ENCODE measurements at places on chromosomes 11 and 22. TPM values are rescaled to one million over a fixed set of nuclear protein-coding genes. Genes with fewer than 3 reads are reported as not detected.

- DNase-seq: no peak
These were observed 116.8 kb downstream of the ARHGAP8 start for GRCh38 chr22:44869196-44869595.

DNA sequence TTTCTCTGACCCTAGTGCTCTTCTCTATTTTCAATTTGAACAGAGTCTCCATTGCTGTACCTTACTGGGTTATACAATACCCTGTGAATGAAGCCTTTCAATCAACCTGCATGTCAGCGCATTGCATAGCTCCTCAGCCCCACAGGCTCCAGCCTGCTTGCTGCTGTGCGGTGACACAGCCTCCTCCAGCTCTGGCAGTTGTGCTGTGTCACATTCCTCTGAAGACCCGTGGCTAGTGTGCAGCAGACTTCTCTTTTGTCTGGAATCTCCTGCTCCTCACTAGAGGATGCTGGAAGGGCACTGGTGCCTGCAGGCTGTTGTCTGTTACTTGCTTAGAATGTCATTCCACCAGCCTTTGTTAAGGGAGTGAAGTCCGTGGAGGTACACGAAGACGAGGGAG, 390.1 kb upstream of the B3GAT1 start:
- DNase-seq: no peak

DNA sequence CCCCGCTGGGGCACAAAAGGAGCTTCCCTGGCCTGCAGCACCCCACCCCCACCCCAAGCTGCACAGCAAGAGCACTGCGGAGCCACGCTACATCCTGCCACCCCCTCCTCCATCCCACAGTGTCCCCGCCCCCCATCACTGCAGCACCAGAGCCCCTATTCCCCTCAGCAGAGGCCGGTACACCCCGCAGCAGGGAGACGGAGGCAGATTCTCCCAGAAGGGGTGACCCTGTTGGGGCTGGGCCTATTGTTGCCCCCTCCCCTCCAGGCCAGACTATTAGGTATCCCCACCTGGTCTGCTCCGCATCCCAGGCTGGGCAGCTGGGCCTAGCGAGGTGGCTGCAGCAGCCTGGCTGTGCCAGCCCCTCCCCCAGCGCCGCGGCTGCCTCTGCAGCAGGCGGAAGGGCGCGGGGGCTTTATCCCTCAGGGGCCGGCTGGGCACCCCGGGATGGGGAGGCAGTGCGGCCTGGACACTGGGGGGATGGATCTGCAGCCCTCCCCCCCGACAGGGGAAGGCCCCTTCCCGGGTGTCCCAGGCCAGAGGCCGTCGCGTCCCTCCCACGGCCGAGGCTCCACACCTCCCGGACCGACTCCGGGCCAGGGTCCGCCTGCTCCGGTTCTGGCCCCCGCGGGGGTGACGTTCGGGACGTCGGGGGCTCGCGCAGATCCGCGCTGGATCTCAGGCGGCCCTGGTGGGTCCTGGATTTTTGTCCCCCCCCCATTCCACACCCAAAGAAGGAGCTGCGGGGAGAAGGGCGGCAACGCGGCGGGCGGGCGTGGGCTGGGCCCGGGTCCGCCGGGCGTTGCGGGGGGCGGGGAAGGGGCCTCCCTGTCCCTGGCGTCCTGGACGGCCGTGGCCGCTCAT, 943 bp downstream of the DUSP8 start:
- DNase-seq: no peak

CD3E gene
- 0.32 TPM for total RNA-seq

P2RY2 gene
- 2.3 TPM for total RNA-seq

DNA sequence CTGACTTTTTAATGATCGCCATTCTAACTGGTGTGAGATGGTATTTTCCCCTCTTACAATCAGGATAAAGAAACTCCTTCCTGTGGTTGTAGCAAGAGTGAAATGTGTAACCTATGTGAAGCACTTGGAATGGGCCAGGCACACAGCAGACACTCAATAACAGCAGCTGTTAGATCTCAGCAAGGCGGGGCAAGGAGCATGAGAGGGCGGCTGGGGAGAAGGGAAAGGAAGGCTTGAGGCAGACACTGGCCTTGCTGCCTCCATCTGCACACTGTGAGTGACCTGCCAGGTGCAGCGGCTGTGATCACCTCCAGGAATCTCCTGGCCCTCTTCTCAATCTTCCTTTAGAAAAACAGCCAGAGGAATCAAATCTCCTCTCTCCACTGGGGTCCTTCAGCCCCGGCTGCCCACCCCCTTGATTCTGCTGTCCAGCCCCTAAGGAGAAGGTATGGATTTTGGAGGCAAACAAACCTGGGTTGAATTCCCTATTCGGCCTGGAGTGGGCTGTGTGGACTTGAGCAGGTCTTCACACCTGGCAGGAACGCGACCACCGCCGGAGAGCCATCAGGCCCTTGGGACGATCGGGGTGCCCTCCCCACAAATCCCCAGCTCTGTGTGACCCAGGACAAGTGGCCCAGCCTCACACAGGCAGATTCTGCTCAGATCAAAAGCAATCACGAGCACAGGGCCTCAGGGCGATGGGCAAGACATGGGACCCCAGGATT, 49.0 kb downstream of the RPUSD4 start:
- no peak for DNase-seq

MS4A7 gene
- total RNA-seq: 19.5 TPM

DNA sequence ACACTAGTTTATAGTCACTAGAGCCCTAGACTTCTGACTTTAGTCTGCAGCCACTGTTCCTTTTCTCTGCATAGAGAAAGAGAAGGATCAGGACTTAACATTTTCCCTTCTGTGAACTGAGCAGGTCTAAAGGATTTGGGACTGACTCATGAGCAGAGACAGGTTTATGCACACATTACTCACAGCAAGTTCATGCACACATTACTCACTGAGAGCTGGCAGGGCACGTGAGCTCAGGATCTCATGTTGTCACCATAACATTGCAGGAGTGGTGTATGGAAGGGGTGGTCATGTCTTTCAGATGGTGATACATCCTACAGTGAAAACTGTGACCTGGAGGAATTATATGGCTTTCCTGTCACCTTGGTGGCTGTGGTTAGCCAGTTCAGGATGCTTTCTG, 56.4 kb downstream of the CEP164 start:
- no peak for DNase-seq
